ENCODE measurements at places on chromosomes 5 and 9. TPM values are rescaled to one million over a fixed set of nuclear protein-coding genes. Genes with fewer than 3 reads are reported as not detected.

Gene SERF1B
- total RNA-seq: 14.4 TPM

Gene NTNG2
- 5.0 TPM for total RNA-seq

Gene HMCN2
- 224 TPM for total RNA-seq

DNA sequence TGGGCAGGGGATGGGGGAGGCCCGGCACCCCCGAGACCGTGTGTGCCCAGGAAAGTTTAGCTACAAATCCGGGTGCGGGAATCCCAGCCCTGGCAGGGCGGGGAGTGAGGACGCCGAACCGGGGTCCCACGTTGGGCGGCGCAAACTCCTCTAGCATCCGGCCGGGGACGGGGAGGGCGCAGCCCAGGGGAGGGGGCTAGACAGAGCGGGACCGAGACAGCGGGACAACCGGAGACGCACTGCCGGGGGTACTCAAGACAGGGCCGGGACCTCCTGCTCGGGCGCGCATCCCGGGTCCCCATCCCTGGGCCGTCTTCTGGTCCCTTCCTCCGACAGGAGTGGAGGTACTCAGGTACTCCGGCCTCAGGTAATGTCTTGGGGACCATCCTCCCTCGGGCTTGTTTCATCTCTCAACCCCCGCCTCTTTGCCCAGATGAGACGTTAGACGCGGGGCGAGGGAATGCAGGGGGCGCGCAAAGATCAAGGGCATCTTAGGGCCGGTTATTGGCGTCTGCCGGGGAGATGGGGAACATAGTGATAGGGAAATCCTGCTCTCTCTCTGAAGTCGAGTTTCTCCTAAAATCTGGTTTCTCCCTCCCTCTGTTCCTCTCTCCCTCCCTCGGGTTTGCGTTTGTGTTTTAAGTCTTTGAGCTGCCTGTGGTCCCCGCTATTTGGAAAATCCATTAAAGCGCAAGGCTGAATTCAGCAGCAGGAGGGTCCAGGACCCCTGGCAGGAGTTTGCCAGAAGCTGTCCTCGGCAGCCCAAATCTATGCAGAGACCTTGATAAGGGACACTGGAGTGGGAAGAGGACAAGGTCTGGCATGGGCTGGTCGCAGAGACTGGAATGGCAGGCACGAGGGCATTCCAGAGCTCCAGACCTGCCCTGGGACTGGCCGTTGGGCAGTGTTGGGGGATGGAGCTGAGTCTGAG, 815 bp downstream of the PDZD2 start:
- no peak for DNase-seq

DNA sequence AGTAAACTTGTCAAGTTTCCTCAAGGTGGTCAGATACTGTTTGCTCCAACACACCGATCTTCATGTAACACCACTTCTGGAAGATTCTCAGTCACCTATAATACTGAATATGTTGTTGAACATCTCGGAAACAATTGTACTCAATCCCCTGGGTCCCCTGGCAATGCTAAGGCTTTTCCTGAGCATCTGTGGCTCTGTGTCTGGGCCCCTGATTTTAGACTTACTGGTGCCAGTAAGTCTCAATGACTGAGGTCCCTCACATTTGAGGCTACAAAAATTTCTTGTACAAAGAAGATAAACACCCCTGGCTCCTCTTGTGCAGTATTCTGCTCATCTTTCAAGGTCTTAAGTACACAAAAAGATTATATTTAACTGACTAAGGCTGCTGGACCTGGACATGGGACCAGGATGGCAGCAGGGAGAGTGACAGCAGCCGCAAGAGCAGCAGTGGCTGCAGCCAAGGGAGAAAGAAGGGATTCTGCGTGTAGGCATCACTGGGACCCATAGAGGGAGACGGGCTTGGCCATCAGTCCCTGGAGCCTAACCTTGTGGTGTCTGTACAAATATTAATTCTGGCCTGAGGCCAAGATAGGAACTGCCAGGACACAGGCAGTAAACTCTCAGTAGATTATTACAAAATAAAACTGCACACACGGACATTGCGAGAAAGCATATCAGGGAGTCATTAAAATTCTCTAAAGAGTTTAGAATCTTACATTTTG, 49.0 kb upstream of the TNPO1 start:
- no peak for DNase-seq

DNA sequence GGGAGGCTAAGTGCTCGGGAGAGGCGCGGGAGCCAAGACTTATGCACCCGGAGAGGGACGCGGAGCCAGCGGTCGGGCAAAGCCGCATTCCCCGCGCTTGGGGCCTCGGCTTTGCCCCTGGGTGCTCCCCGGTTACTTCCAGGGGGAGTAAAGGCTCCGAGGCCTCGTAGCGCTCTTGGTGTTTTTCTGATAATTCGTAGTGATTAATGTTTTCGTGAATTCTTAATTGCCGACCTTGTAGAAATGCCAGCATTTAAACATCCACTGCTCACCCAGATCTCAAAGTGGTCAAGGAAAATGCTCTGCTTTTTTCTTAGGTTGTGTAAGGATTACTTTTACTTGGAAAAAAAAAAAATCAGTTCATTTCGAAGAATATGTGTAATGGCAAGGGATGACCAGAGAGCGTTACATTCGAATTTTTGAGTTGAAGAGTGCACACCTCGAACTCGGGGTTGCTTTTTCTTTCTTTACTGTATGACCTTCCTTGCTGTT, 654 bp upstream of the TUT7 start:
- no peak for DNase-seq

- DNase-seq: peak; percentile 62
These were observed 7.5 kb downstream of the RNF44 start for GRCh38 chr5:176529741-176530141.

- no peak for DNase-seq
These were observed 253.4 kb upstream of the DMAC1 start for GRCh38 chr9:8052991-8053390.

GRCh38 chr5:28234356-28234968, 1196.1 kb upstream of the CDH9 start:
- no peak for DNase-seq
